ENCODE measurements at places on chromosomes 7 and 10.

- peak; percentile 53 for DNase-seq
These were observed 79.0 kb upstream of the TMEM168 start for GRCh38 chr7:112869111-112869774.

DNA sequence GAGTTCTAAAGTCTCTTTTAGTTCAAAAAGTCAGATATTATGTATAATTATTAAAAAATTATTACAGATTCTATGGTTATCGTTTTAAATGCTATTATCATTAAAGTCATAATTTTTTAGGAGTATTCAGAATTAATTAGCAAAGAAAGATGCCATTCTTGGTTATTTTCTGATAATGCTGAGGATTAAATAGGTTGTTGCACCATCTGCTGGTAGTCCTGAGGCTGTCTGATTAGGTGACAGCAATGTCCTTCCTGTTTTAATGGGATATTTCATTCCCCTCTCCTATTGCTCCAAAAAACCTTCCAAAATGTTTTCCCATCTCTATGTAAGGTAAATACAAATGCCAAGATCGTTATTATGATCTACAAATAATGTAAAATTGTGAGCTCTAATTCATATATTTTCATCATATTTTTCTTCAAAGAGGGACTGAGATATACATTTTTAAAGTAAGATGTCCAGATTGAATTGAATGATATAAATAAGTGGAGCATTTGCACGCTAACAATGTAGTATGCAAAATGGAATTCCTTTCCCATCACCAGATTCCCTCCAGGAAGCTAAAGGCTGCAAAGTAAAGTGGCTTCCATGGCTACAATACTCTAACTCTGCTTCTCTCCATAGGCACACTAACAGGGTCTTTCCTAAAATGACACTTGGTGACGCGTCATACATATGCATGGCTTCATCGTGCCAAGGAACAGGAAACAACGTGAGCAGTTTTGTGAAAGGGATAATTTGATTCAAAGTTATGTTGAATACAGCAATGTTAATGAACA lies 58.8 kb upstream of the AKR1E2 start:
- DNase-seq, result peak; percentile 73

DNA sequence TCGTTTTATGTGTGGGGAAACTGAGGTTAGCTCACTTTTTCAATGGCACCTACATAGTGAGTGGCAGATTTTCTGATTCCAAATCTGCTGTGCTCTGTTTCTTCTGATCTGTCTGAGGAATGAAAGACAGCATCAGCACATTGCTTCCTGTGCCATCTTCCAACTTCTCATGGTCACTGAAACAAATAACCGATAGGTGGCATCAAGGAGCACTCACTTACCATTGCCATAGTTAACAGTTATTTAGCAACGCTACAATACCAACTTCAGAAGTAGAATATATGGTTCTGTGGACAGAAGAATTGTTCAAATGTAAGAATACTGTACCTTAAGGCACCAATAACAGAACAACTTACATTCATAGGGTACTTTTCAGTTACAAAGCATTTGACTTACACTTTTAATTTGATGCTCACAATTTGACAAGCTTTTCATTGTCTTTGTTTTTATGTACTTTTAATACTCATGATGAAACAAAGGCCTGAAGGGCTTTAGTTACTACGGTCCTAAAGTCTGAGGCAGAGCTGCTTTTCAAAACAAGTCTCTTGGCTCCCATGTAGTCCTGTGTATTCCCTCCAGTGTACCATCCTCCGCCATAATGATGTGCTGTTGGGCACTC lies 228.9 kb upstream of the TCF7L2 start:
- DNase-seq, result peak; percentile 71

DNA sequence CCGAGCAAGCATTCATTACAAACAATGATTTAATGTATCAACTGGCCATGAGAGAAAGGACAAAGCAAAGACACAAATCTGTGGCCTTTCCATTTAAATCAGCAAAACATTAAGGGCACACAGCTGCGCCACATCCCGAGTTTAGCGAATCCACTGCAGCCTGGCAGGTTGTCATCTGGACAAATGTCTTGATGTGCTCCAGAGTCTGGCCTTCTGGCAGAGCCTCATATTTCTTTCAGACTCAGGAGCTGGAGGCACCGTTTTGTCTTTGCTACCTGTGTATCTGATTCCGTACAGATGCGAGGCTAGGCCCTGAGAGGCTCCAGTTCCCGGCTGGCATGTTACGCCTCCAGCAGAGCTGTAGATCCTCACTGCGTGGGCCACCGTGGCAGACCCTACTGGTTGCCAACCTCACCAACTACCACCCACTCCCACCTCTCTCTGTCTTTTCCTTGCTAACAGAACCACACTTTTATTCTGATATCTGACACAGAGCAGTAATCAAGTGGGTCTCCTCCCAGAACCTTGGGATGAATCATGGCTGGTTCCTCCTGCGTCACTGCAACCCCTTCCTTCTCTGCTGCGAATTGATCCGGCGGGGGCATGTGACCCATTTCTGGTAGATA lies 40.9 kb upstream of the EFCAB10 start:
- DNase-seq, result no peak

DNA sequence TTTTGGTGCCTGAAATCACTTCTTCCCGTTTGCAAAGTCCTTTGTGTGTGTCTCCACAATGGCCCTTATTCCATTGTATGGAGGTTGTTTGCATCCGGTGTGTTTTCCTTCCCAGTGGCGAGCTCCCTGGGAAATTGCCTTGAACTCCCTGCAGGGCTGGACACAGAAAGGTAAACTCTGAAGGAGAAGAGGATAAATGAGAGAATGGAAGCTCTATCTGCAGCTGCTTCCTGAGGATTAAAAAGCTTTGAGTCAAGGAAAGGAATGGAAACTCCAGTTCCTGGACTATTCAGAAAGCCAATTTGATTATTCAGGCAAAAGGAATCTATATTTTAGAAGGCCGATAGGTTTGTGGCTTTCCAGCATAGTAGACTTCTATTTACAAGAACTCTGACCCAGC lies 4.4 kb upstream of the GRK5 start:
- peak; percentile 74 for DNase-seq

DNA sequence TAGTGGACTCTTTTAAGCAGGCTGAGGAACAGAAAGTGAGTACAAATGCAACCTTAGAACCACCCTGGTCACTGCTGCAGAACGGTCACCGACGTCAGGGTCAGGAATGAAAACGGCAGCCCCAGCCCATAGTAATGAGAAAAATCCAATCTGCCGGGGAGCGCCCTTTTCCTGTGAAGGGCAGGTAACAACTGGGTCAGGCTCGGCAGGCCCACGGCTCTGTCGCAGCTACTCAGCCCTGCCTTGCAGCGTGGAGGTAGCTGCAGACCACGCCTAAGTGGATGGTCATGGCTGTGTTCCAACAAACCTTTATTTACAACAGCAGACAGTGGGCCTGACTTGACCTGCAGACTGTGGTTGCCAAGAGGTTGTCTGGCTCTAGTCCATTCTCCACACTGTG lies 563.2 kb downstream of the DNAJB6 start:
- no peak for DNase-seq

DNA sequence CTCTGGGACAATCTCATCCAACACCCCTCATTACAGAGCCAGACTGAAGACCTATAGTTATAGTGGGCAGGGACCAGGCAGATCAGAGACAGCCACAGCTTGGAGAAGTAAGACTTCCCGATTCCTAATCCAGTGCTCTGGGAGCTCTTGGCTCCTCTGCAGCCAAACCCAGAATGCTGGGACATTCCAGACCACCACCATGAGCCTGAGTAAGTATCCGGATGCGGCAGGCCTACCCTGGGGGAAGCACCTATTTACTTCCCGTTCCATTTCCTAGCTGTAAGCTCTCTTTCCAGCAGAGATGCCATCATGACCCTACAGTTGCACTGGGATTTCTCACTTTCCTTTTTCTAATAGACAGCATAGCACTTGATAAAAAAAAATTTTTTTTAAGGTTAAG lies 16.4 kb downstream of the HIP1 start:
- DNase-seq, result no peak

- DNase-seq, result peak; percentile 74
These were observed 55.2 kb upstream of the CCAR1 start for GRCh38 chr10:68665841-68666240.

DNA sequence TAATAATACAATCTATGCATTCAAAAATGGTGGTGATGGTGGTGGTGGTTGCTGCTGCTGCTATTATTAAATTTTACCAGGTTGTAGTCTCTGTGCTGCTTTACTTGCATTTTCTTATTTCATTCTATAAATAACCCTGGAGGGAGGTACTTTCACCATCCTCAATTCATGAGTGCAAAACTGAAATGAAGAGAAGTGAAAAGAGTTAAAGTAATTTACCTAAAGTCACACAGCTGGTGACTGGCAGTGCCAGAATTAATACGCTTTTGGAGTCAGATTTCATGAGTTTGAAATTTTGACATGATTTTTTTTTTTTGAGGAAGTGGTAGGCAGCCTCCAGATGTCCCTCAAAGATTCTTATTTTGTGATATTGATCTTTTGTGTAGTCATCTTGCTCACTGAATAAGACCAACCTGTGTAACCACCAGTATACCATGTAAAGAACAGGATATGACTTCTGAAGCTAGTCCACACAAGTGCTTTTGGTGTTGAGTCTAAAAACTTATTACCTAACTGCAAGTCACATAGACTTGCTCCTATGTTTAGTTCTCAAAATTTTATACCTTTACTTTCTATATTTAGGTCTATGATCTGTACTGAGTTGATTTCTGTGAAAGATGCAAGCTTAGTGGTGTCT lies 218.8 kb downstream of the ZWINT start:
- no peak for DNase-seq

DNA sequence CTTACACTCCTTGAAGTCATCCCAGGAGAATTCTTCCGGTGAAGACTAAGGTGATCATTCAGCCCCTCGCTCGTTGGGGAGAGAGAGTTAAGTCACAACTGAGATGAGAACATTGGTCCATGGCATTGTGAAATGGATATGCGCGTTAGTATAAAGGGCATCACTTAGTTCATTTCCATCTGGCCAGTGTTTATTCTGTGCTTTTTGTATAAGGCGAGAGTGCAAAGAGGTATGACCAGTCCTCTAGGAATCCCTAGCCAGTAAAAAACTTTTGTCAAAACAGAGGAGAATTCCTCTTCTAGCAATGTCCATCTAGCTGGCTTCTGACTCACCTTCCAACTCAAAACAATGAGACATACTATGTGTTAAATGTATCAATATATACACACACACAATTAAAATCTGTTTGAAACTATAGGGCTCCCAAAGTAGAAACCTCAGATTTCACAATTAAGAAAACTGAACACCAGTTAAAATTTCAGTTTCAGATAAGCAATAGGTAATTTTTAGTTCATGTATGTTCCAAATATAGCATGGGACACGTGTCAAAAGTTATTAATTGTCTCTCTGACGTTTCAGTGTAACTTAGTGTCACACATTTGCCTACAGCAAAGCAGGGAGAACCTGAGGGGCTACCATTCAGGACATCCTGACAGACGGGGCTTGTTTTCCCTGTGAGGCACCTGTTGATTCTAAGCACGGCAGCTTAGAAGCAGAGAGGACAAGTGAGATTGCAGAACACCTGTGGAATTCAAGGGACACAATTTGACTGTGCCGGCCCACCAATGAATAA lies 158.9 kb downstream of the KLF6 start:
- peak; percentile 61 for DNase-seq

DNA sequence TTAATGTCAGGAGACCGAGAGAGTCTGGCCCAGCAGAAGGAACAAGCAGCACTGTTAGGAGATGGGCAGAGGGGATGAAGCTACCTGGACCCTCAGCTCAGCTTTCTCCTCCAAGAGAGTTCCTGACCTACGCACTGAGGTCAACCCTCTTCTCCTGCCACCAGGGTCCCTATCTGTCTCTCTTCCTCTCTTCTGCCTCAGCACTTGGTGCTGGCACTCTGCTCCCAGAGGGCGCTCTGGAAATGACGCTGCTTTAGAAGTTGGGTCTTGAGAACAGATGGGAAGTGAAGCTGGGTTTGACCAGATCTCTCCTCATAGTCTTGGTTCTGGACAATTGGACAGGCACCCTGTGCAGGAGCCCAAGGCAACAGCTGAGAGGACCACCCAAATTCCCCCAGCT lies 216.0 kb upstream of the AGK start:
- DNase-seq, result no peak

DNA sequence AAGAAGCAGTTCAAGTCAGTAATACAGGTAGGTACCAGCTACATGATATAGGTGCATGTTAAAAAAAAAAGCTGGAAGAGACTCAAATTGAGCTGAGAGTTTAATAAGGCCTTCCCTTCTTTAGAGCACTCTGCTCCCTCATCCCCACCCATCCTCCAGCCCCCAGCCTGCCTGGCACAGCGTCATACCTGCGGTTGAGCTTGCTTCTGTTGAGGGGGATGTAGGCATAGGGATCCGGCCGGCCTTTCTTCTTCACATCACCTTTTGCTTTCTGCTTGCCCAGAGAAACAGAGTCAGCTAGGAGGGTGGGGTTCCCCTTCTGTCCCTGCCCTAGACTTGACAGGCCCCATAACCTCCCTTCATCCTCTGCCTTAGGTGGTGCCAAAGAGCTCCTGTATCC lies 23.8 kb upstream of the FRAT2 start:
- DNase-seq, result no peak

DNA sequence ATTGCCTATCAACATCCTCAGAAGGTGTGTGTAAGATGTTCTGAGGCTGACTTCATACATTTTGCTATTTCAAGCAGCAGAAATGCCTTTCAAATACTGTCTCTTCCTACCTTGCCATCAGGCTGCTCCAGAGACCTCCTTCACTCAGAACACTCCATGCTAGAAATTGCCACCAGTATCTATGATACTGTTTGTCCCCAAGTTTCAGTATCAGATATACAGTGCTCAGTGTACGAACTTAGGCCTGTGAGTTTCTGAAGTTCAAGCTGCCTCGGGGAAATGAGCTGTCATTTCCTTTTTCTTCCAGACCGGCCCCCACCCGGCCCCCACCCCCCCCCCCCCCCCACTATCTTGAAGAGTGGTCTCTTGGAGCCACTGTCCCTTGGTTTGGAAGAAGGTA lies 373.4 kb upstream of the CHRM2 start:
- no peak for DNase-seq

DNA sequence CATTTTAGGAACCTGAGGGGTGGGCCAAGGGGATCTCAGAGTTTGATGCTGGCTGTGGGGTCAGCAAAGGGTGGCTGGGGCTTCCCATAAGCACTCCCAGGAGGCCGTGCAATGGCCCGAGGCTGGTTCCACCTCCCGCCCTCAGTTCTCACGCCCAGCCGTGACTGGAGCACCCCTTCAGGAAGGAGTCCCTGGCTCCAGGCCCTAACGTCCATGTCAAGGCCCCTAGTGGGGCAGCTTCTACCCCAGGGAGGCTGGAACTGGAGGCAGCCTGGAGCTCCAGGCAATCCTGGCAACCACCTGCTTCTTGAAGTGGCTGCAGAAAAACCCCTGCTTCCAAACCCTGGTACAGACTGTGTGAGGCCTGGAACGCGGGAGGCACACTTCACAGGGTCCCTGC lies 165.5 kb downstream of the DIP2C start:
- no peak for DNase-seq

GRCh38 chr7:75892634-75893272 lies 13.9 kb downstream of the RHBDD2 start:
- peak; percentile 61 for DNase-seq

- DNase-seq, result peak; percentile 28
These were observed 97.5 kb downstream of the POU6F2 start for GRCh38 chr7:39075210-39075609.

DNA sequence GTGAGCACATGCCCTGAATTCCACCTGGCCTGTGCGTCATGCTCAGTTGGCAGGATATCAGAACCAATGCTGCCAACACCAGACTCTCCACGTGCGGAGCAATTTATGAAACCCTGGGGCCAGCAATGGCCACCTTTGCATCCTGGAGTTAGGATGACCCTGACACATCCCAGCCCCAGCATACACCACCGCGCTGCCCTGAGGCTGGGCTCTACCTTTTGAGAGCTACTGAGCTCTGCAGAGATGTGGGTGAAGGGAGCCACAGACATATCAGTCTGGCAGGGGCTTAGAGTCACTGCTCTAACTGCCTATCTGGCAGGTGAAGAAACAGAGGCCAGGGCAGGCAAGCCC lies 41.9 kb downstream of the SYPL1 start:
- DNase-seq, result no peak

Data from GM23248 (cell line).